ENCODE measurements at places on chromosomes 7 and 10. TPM values are rescaled to one million over a fixed set of nuclear protein-coding genes. Genes with fewer than 3 reads are reported as not detected.

GRCh38 chr7:39637400-39637799, 14.0 kb downstream of the RALA start:
- H3K36me3 ChIP-seq = no peaks in the 10 kb centered on the region
- H3K27me3 ChIP-seq = no peaks in the 10 kb centered on the region
- H3K4me3 ChIP-seq = no peak overlapping the region
- H3K4me1 ChIP-seq = peaks cover 22% of the 10 kb centered on the region

DNA sequence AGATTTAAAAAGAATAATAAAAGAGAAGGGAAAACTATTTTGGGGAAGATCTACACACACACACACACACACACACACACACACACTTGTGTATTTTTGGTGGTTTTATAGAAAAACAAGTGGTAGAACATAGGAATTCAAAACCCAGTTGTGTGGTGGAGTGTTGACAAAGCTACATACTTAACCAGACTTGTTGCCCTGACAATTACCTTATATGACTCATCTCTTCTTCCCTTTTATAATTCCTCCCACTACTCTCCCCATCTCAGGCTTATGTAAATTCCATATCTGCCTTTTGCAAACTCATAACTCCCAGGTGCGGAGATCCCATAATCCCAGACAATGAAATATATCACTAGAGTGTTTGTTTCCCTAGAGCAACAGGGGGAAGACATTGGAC, 873.7 kb downstream of the NXPH1 start:
- DNase-seq = no peak
- H3K27me3 ChIP-seq = no peaks in the 10 kb centered on the region

DNA sequence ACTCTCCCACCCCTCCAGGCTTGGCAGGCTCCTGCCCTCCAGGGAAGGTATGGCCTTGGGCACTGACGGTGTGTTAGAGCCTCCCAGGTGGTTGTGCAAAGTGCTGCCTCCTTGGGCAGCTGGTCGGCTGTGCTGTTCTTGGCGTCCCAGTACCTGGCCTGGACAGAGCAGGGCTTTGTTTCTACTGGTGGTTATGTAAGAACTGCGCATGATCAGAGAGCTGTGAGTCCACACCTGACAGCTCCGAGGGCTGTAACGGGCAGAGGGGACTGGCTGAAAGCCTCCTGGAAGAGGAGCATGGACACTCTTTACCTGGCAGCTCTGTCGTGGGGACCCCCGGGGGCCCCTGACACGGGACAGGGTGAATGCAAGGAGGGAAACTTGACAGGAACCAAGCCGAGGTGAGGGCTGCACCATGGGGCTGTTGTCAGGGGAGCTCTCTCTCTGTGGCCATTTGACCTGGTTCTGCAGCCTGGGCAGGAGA, 3.1 kb upstream of the SFRP5 start:
- H3K4me1 ChIP-seq = no peaks in the 10 kb centered on the region
- no peak overlapping the region for H3K27ac ChIP-seq
- H3K36me3 ChIP-seq = no peaks in the 10 kb centered on the region
- no peak for DNase-seq
- no peaks in the 10 kb centered on the region for H3K27me3 ChIP-seq

GRCh38 chr7:2306688-2307087, 7.6 kb downstream of the SNX8 start:
- no peaks in the 10 kb centered on the region for H3K36me3 ChIP-seq
- no peak for DNase-seq
- H3K4me1 ChIP-seq = peaks cover 28% of the 10 kb centered on the region
- H3K27ac ChIP-seq = peak overlapping the region; percentile 14
- peak overlapping the region; percentile 62 for H3K4me3 ChIP-seq
- no peaks in the 10 kb centered on the region for H3K27me3 ChIP-seq

- H3K27ac ChIP-seq = no peak overlapping the region
- H3K4me3 ChIP-seq = no peak overlapping the region
- no peaks in the 10 kb centered on the region for H3K4me1 ChIP-seq
- H3K36me3 ChIP-seq = no peaks in the 10 kb centered on the region
- H3K27me3 ChIP-seq = no peaks in the 10 kb centered on the region
Observed at GRCh38 chr7:89053130-89053529, 257.6 kb upstream of the TEX47 start.

- no peak for DNase-seq
- no peak overlapping the region for H3K4me3 ChIP-seq
- no peak overlapping the region for H3K27ac ChIP-seq
- no peaks in the 10 kb centered on the region for H3K27me3 ChIP-seq
Observed at GRCh38 chr10:133128126-133129070, 31.6 kb upstream of the KNDC1 start.

GRCh38 chr7:69732203-69732602, 133.9 kb downstream of the AUTS2 start:
- H3K4me3 ChIP-seq = no peak overlapping the region
- H3K4me1 ChIP-seq = peaks cover 34% of the 10 kb centered on the region
- no peak overlapping the region for H3K27ac ChIP-seq
- no peaks in the 10 kb centered on the region for H3K36me3 ChIP-seq
- no peak for DNase-seq
- no peaks in the 10 kb centered on the region for H3K27me3 ChIP-seq

GRCh38 chr7:123871998-123872867, 27.3 kb downstream of the HYAL4 start:
- H3K4me1 ChIP-seq = no peaks in the 10 kb centered on the region
- no peaks in the 10 kb centered on the region for H3K36me3 ChIP-seq
- H3K27ac ChIP-seq = no peak overlapping the region
- H3K4me3 ChIP-seq = no peak overlapping the region
- no peaks in the 10 kb centered on the region for H3K27me3 ChIP-seq

- no peak overlapping the region for H3K4me3 ChIP-seq
- H3K36me3 ChIP-seq = no peaks in the 10 kb centered on the region
- no peak overlapping the region for H3K27ac ChIP-seq
- H3K4me1 ChIP-seq = peaks cover 13% of the 10 kb centered on the region
- no peaks in the 10 kb centered on the region for H3K27me3 ChIP-seq
Observed at GRCh38 chr10:45534572-45534971, 138.0 kb downstream of the ZFAND4 start.

DNA sequence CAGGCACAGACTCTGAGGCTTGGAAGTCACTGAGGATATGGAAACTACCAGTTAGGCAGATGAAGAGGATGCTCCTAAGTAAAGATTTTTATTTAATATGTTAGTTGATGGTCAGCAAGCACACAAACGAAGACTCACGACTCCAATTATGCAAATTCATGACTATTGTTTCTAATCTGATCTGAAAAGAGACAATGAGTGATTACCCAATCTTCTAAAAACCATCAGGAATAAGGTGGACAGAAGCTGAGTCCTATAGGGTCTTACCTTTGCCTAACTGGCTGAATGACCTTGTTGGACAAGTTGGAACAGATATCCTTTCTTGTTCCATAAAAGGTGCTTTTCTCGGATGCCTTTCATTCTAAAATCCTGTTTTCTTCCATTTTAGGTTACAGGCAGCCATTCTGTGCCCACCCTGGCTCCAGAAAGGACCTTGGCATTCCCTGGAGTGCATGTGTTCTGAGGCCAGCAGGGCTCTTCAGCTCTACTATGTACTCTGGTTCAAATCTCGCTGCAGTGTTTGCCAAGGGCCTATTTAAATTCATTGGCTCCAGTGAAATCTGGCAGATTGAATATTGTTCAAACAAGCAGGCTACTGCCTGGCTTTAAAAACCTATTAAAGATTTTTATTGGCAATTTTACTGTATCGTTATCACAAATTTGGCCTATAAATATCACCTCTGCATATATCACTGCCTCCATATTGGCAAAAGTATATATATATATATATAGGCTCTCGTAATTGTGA, 77.5 kb downstream of the SLC25A13 start:
- H3K27ac ChIP-seq = no peak overlapping the region
- H3K27me3 ChIP-seq = no peaks in the 10 kb centered on the region
- no peak overlapping the region for H3K4me3 ChIP-seq
- no peaks in the 10 kb centered on the region for H3K36me3 ChIP-seq
- no peaks in the 10 kb centered on the region for H3K4me1 ChIP-seq

DNA sequence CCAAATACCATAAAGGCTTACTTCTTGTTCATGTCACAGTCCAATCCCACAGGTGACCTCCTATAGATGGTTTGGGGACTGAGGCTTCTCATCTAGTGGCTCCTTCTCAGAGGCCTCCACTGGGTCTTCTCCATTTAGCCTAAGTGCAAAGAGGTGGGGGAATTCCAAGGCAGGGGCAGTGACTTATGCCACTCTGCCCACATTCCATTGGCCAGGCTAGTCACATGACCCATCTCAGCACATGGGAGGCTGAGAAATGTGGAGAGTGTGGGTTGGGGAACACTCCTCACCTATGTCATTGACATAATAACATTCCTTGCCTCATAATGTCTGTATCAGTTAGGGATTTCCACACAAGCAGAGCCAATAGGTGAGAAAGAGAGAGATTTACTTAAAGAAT, 104.3 kb upstream of the PLXNA4 start:
- no peak overlapping the region for H3K27ac ChIP-seq
- no peak for DNase-seq
- H3K27me3 ChIP-seq = no peaks in the 10 kb centered on the region
- no peaks in the 10 kb centered on the region for H3K4me1 ChIP-seq
- no peak overlapping the region for H3K4me3 ChIP-seq

DNA sequence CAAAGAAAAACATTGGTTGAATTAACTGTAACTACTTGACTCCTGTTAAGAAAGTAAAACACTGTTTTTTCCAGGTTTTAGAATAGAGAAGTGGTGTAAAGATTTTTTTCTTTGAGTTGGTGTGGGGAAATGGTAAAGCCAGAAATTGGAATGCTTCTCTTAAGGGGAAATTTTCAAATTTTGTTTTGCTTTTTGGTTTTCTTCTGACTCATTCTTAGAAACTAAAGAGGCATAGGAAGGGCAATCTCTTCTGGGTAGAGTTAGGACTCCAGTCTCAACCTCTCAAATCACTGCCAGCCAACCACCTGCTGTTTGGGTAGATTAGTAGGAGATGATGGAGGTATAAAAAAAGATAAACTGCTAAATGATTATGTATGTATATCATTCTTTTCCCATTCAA, 47.7 kb upstream of the STRIP2 start:
- no peak overlapping the region for H3K27ac ChIP-seq
- peaks cover 9% of the 10 kb centered on the region for H3K4me1 ChIP-seq
- H3K27me3 ChIP-seq = no peaks in the 10 kb centered on the region
- no peaks in the 10 kb centered on the region for H3K36me3 ChIP-seq
- no peak for DNase-seq

- no peak overlapping the region for H3K27ac ChIP-seq
- no peaks in the 10 kb centered on the region for H3K27me3 ChIP-seq
- H3K4me3 ChIP-seq = no peak overlapping the region
- peaks cover 51% of the 10 kb centered on the region for H3K4me1 ChIP-seq
- no peak for DNase-seq
Observed at GRCh38 chr10:71629131-71629530, 90.4 kb downstream of the C10orf105 start.

GRCh38 chr10:96973809-96974747, 142.0 kb downstream of the LCOR start:
- H3K36me3 ChIP-seq = no peaks in the 10 kb centered on the region
- DNase-seq = peak; percentile 74
- H3K27me3 ChIP-seq = no peaks in the 10 kb centered on the region

The ENO4 gene
- not detected for total RNA-seq

The FXYD4 gene
- not detected for total RNA-seq

The CPVL gene
- total RNA-seq = not detected

The CALML3 gene
- not detected for total RNA-seq
